ENCODE measurements at places on chromosomes 1 and 21.
A peak's percentile ranks its signal among the peaks of the same experiment; 100 is the strongest.

DNA sequence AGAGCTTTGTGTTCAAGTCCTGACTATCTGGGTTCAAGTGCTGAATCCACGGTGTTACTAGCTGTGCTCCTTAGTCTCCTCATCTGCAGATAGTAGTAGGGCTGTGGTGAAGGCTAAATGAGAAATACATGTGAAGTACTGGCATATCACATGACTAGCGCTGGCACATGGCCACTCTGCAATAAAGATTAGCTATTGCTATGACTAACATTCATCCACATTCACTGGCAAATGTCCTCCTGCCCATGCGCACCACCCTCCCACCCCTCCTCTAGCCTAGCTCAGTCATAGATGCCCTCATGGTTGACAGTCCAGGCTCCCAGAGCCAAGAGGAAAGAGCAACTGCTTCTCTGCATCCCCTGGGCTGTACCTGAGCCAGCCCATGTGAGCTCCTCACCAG, 8.5 kb upstream of the COL8A2 start:
- peak; percentile 83 for DNase-seq

DNA sequence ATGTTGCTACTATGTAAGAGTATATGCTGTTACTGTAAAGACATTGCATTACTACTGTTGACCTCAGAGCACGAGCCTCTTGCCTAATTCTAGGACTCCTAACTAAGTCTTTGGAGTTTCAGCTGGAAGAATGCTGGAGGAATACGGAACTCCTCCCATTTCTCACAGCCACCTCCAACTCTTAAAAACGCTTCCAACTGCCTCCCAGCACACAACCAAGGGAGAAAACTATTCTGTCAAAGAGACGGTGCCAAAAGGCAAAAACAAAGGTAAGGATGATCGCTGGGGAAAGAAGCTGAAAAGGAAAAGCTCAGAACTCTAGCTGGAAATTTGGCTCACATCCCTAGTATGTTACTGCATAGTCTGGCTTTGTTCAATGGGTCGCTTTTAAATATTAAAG, at the start of gene FMO2:
FMO2 (plus strand) TSS at position 210 of the 400 bp plus-strand sequence. CDS start 414 bp downstream, outside the sequence.
- DNase-seq, result peak; percentile 36

GRCh38 chr1:10957133-10957532, 55.3 kb upstream of the TARDBP start:
- DNase-seq, result no peak

GRCh38 chr1:200428482-200429205, 18.8 kb upstream of the ZNF281 start:
- no peak for DNase-seq

DNA sequence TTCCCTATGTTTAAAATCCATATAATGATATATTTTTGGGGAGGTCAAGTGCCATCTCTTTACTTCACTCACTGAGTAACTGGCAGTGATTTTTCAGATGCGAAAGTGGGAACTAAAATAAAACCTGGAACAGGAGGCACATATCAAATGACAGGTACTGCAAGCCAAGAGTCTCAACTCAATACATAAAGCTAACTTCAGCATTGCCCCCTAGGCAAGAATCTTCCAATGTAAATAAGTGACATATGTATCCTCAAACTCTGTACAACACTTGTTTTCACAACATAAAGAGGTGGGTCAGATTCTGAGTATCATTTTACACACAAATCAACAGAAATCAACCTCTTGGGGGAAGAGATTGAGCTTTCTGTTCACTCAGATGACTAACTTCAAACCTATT, 18.1 kb downstream of the DCAF8 start:
- no peak for DNase-seq

- DNase-seq, result no peak
Observed at GRCh38 chr21:41827951-41828883, 50.9 kb downstream of the PRDM15 start.

- DNase-seq, result no peak
Observed at GRCh38 chr1:161723459-161724141, 2.3 kb downstream of the FCRLB start.

DNA sequence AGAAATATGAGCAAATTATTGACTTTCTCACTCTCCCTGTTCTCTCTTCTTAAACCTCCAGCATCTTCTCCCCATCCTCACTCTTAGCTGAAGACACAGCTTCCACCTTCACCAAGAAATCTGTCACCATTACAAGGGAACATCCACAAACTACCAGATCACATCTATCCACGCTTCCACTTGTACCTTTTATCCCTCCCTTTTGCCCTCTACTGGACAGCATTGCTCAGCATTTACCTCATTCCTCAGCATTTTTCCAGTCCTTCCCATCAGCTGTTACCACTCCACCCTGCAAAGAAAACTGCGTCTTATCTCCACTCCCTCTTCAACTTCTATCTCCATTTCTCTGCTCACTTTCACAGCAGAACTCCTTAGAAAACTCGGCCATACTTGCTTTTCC, 42.6 kb downstream of the KCNJ6 start:
- DNase-seq, result no peak

- DNase-seq, result no peak
Observed at GRCh38 chr21:42159560-42160110, 59.3 kb upstream of the ABCG1 start.

- no peak for DNase-seq
Observed at GRCh38 chr1:96980448-96980847, 258.9 kb downstream of the PTBP2 start.

DNA sequence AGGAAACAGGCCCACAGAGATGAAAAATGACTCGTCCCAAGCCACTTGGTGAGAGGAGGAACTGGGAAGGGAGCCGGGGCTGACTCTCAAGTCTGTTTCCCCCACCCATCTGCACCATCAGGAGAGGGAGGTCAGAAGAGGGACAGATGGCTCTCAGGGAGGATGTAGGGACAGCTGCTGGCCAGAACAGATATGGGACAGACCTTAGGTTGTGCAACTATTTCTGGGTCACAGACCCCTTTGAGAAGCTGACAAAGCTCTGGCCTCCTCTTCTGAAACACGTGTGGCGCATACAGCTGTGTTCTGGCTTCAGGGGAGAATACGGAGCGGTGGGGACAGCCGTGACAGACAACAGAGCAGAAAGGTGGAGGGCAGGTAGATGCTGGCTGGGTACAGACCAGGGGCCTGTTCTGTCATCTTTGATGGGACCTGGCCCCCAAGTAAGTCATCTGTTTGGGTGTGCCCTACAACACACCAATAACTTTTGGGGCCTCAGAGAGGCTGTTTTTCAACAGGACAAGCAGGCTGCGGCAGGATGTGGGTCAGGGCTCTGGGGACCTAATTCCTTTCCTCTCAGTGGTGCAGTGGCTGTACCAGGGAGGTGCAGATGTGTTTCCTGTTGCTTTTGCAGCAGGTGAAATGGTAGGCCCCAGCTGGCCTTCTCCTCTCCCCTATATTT, 7.3 kb downstream of the SH3BGRL3 start:
- DNase-seq, result no peak

DNA sequence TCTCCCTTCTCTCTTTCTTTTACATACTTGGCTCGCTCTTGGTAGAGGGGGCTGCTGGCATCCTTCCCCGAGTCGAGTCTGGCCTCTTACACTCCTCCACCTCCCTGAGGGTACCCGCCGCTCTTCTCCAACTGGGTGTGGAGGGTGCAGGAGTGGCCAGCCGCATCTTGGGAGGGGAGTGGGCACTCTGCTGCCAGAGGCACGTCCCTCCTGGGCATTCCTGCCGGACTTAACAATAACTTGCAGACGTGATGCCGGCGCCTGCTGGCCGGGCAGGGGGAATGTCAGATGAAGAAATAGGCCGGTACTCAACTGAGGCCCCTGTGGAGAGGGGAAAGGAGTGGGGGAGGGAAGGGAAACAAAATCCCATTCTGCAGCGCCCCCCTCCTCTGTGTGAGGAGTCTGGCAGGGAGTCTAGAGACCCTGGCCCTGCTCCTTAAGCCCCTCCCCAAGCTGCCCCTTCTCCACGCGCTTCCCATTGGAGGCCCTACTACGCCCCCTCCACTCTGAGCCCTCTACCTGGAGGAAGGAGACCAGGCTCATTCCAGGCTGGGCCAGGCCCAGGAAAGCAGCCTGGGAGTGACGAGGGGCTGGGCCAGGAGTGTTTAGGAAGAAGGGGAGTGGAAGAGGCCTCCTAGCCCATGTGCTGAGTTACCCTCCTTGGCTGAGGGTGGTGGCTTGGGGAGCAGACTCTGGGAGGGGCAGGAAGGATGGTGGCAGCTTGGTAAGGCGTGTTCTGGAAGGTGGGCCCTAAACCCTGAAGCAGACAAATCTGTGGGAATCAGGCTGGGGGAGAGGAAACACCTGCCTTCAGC, 1.8 kb downstream of the ATP2B4 start:
- peak; percentile 73 for DNase-seq

Measured in uterus (tissue), 4 donors.